Caudate nucleus (tissue), 63 donors: ENCODE measurements at places on chromosomes 6 and 20.

DNA sequence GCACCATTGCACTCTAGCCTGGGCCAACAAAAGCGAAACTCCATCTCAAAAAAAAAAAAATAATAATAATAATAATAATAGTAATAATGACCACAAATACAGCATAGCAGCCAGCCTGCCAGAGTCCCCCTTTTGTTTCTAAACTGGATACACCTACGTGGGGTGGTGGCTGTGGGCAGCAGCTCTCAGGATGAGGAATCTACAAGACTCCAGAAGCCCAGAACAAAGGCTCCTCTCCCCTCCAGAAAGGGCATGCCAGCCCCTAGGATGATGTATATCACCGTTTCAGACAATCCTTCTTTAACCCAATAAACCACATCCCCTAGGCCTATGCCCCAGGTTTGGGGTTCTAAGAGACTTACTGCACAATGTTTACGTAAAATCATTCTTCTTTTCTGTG is 155.9 kb downstream of the QRSL1 start:
- no peak for DNase-seq

DNA sequence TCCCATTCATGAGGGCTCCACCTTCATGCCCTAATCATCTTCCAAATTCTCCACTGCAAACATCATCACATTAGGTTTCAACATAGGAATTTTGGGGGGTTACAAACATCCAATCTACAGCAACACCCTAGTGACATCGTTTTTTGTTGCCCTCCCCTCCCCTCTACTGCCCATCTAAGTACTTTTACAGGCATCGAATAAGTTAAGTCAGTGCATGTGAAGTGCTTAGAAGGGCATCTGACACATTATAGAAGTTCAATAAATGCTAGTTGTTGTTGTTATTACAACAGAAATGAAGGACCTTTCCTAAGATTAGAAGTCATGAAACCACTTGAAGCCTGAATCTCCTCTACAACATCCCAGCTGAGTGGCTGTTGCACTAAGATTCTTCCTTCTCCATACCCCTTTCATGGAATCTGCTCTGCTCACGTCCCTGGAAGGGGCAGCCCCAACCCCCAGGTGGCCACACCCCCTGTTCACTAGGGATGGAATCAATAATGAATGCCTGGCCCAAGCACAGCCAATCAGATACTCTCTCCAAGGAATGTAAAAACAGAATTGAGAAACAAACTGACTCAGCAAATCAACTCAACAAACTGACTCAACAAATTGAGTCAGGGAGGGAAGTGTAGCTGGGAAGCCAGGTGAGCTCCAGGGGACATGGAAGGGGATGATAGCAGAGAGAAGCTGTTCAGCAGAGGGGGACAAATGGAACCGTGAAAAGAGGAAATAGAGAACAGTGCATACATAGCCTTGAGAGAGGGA is 3.9 kb upstream of the LRP11 start:
- DNase-seq, result no peak

GRCh38 chr20:22232923-22233322 is 351.4 kb downstream of the FOXA2 start:
- no peak for DNase-seq

GRCh38 chr6:3270258-3270657 is 11.5 kb downstream of the PSMG4 start:
- no peak for DNase-seq

- DNase-seq, result no peak
These were observed 147.5 kb downstream of the MYO6 start for GRCh38 chr6:75896526-75896925.

DNA sequence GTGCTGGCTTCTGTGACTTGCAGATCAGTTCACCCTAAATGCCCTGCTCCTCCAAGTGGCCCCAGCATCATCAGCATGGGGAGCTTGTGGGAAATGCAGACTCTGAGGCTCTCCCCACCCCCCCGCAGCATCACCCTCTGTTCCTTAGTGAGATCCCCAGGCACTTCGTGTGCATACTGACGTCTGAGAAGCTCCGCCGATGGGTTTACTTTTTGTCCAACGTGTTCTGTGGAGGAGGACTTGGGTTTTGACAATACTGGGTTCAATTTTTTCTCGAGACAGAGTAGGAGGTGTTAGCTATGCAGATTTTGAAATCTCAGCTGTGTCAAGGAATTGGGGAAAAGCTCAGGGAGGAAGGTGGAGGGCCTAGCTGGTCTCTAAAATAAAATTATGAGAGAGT is 38.3 kb upstream of the ZNF831 start:
- no peak for DNase-seq

GRCh38 chr6:122416825-122417224 is 17.4 kb downstream of the HSF2 start:
- DNase-seq, result no peak

GRCh38 chr6:150981095-150981494 is 115.6 kb downstream of the MTHFD1L start:
- no peak for DNase-seq

- no peak for DNase-seq
These were observed 2.6 kb downstream of the MGME1 start for GRCh38 chr20:17971300-17972013.

- DNase-seq, result no peak
These were observed 23.5 kb downstream of the TM9SF4 start for GRCh38 chr20:32132911-32133549.
